HS-27A (cell line): ENCODE measurements at places on chromosomes 4 and X.

DNA sequence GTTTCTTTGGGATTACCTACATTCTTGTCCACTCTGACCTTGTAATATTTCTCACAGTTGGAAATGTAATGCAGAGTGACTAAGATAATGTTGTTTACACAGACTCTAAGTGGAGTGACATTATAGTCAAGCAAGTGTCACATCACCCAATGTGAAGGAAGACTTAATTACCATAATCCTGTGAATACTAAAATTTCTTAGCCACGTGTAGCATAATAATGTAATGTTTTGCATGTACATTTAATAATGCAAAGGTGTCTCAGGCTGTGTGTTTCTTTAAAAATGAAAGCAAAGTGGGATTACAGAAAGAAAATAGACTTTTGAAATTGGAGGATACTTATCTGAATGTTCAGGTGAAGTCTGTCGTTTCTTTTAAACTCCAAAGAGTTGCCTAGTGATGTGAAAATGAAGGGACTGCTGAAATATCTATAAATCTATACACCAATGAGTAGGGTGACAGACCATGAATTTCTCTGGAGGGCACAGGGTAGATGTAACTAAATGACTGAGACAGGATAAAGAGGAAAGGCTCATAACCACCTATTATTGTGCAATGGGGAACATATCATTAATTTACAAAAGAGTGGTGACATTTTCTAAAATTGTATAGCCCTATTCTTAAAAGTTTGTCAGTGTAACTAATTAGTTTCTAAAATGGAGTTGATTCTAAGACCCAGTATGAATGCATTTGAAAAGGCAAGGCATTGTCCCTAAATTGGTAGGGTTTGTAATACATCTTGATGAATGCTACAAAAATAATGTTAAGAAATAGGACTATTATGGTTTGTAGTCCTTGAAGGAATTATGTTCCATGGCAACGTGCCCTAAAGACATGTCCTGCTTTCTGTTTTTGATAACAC, 235.7 kb downstream of the DACH2 start:
- DNase-seq: no peak

- DNase-seq: no peak
Observed at GRCh38 chr4:177479063-177479462, 36.8 kb upstream of the AGA start.

DNA sequence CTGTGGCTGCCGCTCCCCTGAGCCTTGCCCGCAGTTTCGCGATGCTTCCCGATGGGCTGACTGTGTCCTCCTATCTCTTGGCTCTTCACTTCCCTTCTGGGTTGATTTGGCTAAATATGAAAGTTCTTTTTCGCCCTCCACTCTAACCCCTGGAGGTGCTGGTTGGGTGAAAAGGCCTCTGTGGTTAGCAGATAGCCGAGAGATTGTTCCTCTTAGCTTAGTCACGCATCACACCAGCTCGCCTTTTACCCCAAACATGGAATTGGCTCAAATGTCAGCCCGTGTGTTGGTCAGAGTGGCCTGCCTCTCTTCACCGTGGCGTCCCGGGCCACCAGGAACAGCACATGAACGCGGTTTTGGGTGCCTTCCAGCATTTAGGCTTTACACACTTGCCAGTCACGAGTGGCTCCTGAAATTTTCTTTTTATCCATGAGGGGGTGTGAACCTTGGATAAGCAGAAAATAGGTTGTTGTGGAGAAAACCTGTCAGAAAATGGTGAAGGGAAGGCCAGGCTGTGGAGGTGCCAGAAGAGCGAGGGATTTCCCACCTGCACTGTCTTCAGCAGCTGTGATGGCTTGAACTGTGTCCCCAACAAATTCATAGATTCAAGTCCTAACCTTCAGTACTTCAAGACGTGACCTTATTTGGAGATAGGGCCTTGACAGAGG, 8.9 kb downstream of the CLCN4 start:
- no peak for DNase-seq

DNA sequence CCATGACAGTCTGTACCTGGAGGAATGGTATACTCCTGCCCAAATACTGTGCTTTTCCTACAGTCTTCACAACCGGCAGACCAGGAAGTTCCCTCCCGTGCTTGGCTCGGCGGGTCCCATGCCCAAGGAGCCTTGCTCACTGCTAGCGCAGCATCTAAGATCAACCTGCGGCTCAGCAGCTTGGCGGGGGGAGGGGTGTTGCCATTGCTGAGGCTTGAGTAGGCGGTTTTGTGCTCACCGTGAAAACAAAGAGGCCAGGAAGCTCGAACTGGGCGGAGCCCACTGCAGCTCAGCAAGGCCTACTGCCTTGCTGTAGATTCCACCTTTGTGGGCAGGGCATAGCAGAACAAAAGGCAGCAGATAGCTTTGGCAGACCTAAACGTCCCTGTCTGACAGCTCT, 152.7 kb downstream of the TEX11 start:
- DNase-seq: no peak

DNA sequence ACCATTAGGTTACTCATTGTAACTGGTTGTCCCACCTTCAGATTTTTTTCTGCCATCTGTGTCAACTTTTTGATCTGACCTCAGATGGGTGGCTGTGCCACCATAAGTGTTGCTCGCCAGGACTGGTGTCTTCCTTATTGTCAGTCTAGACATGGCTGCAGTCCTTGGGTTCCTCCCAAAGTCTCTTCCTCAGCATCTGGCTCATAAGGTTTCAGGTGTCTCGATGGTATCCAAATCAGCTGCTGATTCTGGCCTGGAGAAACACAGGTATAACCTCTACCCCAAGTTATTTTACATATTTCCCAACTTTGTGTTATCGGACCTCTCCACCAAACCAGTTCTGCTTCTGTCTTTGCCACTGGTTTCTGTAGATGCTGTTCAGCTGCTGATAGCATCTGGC, 158.5 kb downstream of the ZNF518B start:
- no peak for DNase-seq

GRCh38 chr4:151484396-151485102, 75.6 kb downstream of the FHIP1A start:
- peak; percentile 92 for DNase-seq

DNA sequence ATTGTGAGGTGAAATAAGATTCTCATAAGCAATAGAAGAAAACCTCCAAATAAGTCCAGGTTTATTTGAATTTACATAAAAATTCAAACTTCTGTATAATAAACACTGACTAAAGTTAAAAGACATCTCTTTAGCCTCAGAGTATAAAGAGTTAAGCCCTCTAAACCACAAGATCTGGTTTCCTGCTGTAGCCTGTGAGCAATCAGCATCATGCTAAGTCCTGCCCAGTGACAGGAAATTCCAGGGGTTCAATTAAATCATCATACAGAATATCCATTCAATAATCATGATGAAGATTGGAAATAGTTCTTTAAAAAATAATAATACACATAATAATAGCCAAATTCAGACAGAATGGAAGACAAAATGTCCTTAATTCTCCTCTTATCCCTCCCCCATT, 139.2 kb upstream of the DGKK start:
- DNase-seq: no peak

GRCh38 chrX:8692871-8693270, 39.1 kb downstream of the ANOS1 start:
- DNase-seq: no peak

DNA sequence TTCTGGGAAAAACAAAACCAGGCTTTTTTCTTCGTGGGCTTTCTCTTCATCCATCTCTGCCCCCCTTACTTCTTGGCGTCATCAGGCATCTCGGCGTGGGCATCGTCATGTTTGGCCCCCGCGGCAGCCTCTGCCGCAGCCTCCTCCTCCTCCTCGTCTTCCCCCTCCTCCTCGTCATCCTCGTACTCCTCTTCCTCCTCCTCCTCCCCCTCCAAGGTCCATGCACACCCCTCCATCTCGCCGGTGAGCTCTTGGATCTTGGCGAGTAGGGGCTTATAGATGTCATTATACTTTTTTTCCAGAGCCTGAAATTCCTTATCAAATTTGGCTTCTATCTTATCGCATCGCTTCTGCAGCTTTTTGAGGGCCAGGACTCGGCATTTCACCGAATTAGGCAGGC, 488 bp downstream of the NAP1L5 start:
- no peak for DNase-seq

GRCh38 chr4:93359586-93359985, 469.0 kb upstream of the ATOH1 start:
- DNase-seq: no peak

DNA sequence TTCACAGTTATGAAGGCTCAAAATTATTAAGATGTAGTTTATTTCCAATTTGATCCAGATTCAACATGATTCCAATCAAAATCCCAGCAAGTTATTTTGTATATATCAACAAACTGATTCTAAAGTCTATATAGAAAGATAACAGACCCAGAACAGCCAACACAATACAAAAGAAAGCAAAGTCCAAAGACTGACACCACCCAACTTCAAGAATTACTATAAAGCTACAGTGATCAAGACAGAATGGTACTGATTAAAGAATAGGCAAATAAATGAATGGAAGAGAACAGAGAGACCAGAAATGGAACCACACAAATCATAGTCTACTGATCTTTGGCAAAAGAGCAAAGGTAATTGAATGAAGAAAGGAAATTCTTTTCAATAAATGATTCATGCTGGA, 34.9 kb downstream of the NFXL1 start:
- DNase-seq: no peak

DNA sequence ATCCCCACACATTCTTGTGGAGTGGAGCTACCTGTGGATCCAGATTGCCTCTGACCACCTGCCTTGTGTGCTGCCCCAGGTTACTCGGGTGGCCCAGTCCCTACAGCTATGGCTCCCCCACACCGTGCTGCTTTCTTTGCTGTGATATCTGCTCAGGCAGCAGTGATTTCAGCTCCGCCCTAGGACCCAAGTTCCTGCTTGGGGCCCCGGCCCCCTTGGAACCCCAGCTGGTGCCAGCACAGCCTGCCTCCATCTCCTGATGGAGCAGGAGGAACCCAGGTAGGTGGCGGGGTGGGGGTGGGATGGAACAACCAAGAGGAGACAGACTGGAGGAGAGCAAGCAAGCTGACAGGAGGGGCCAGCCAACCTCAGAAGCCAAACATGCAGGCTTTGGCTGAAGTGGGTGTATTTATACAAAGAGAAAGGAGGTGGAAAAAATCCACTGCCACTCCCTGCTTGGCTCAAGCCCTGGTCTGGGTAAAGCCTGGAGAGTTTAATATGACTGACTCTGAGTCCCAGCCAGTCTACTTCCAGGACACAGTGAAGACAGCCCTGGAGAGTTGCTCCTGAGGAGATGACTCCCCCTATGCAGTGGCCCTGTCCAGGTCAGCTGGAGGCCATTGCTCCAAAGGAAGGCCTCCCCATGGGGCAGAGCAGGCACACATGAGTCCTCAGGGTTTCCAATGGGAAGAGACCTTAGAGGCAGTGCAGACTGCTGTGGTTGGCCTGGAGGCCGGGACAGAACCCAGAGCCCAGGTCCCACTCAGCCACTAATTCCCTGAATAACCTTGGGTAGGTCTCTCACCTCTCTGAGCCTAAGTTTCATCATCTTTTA, 197.1 kb upstream of the MAMLD1 start:
- DNase-seq: no peak

DNA sequence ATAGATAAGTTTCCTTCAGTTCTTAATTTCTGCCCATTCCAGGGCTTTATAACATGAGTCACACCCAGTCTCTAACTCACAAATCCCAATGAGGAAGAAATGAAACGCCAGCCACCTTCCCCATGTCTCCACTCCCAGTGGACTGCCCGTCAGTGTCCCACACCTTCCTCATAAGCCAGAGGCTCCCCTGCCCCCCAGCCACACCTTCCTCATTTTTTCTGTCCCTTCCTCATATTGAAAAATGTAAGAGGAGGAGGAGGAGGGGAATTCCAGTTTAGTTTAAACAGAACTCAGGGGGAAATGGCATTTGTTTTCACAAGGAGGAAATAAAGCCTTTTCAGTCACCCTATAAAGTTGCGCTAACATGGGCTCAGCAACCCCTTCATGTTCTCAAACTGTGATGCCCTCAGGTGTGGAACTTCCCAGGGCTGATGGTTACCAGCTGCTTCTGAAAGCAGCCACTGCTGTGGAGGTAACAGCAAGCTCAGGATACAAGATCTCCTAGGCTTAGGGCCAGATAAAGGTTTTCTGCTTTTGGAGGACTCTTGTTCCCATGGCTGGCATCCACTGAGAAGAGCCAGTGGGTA, 97.8 kb downstream of the PARM1 start:
- DNase-seq: no peak

DNA sequence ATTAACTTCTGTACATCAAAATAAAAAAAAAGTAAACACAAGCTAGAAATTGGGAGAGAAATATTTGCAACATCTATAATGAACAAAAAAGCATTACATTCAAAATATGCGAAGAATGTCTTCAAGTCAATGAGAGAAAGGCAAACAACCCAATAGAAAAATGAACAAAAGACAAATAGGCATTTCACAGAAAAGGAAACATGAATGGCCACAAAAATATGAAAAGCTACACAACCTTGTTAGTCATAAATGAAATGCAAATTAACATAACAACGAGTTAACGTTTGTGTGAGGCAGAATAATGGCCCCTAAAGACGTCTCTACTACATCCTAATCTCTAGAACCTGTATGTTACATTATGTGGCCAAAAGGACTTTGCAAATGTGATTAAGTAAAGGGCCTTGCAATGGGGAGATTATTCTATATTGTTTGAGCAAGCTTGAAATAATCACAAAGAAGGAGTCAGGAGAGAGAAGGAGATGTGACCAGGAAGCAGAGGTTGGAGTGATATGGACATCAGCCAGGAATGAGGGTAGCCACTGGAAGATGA, 86.8 kb downstream of the WDFY3 start:
- DNase-seq: no peak

DNA sequence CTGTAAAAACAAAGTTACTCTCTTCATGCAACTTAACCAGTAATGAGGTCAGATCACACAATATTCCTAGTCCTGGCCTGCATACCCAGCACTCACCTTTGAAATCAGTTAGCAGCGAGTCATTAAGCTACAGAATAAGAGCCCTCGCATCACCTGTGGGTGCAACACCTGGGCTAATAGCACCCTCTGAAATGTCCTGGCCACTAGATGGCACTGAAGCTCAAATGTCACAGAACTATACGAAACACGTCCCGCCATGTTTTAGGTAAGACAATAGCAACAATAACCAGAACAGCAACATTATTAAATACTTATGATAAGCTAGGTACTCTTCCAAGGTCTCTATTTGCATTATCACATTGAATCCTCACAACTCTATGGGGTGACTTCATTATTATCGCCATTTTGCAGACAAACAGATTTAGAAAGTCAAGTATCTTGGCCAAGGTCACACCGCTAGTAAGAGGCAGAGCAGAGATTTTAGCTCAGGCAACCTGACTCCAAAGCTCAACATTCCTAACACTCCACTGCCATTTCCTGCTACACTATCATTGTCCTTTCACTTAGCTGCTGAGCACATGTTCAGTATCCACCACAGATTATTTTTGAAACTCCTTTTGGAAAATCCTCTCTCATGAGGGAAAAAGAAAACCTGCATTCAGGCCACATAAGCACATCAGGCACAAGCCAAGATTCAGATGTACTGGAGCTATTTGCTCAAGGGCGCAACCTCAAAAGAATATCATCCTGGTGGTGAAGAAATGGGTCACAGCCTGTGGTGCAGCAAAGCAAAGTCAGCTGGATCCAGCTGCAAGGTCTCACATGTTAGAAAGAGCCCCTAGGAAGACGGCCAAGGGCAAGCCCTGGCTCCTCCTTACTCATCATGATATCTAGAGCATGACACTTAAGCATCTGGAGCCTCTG, 59.5 kb upstream of the KDR start:
- no peak for DNase-seq
